ENCODE measurements at places on chromosomes 3 and 15. TPM values are rescaled to one million over a fixed set of nuclear protein-coding genes. Genes with fewer than 3 reads are reported as not detected.
A peak's percentile ranks its signal among the peaks of the same experiment; 100 is the strongest.

CAV3 gene
- total RNA-seq, result not detected

ZSCAN2 gene
- total RNA-seq, result 7.1 TPM

USP50 gene
- total RNA-seq, result not detected

CA12 gene
- 3.3 TPM for total RNA-seq

PLSCR5 gene
- total RNA-seq, result not detected

GREM1 gene
- total RNA-seq, result 42.0 TPM

- no peak for DNase-seq
- H3K27ac ChIP-seq, result no peak overlapping the region
- no peaks in the 10 kb centered on the region for H3K4me1 ChIP-seq
- no peak overlapping the region for H3K4me3 ChIP-seq
These were observed 565.6 kb upstream of the AGTR1 start for GRCh38 chr3:148131990-148132638.

DNA sequence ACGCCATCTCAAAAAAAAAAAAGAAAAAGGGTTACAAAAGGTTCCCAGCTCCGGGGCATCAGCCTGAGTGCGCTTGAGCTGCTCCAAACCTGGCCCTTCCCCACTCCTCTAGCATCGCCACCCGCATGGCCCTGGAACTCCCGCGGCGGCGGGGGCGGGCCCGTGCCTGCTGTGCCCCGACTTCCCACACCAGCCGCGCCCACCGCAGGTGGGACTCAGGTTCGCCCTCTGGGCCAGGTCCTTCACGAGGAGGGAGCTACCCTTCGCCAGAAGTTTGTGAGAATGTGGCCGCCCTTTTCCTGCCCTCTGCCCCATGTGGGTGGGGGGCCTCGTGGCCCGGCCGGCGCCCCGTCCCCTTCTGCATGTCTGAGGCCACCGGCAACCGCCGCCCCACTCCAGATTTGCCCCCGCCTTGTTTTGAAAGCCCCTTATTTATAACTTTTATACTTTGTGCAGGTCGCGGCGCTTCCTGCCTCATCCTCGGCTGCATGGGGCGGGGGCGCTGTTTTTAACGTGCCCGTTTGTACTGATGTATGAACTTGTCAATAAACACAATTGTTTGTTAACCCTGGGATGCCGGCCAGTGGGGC, 507 bp upstream of the JMJD7 start:
- peak overlapping the region; percentile 79 for H3K4me3 ChIP-seq
- peak overlapping the region; percentile 90 for H3K27ac ChIP-seq
- no peak for DNase-seq

GRCh38 chr3:145604851-145605250, 556.1 kb downstream of the PLOD2 start:
- no peak for DNase-seq
- H3K4me1 ChIP-seq, result no peaks in the 10 kb centered on the region
- H3K27ac ChIP-seq, result no peak overlapping the region
- H3K4me3 ChIP-seq, result no peak overlapping the region
- no peaks in the 10 kb centered on the region for H3K27me3 ChIP-seq
- no peaks in the 10 kb centered on the region for H3K36me3 ChIP-seq

- H3K27me3 ChIP-seq, result no peaks in the 10 kb centered on the region
- no peak overlapping the region for H3K4me3 ChIP-seq
- peaks cover 28% of the 10 kb centered on the region for H3K36me3 ChIP-seq
- DNase-seq, result no peak
- no peak overlapping the region for H3K27ac ChIP-seq
These were observed 47.3 kb downstream of the ITGB5 start for GRCh38 chr3:124839896-124840295.

DNA sequence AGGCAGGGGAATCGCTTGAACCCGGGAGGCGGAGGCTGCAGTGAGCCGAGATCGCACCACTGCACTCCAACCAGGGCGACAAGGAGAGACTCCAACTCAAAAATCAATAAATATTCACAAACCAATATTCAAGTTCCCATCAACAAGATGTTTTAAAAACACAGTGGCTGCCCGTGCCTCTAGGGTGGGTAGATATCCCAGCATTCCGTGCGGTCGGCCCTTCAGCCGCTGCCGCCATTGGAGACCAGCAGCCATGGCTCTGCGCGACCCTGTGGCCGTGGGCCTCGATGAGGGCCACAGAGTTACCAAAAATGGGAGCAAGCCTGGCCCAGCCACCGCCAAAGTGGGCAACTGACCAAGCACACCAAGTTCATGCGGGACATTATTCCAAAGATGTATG, 6.7 kb downstream of the ULK4 start:
- H3K4me1 ChIP-seq, result no peaks in the 10 kb centered on the region
- H3K27ac ChIP-seq, result no peak overlapping the region
- H3K27me3 ChIP-seq, result no peaks in the 10 kb centered on the region
- no peaks in the 10 kb centered on the region for H3K36me3 ChIP-seq

DNA sequence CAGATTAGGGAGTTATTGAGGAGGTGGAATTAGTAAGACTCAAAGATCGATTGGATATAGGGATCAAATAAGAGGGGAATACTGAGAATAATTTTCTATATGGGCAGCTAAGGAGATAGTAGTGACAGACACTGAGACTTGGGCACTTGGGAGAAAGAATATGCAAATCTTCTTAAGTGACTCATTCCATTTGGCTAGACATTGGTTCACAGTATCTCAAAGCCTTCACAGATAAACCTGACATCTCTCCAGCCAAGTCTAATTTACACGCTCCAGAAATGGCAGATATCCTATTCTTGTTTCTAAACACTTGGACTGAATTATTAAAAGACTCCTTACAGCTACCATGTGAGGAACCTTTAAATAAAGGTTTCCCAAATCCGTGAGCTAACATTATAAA, 104.6 kb upstream of the ADAMTS9 start:
- no peak overlapping the region for H3K4me3 ChIP-seq
- H3K27ac ChIP-seq, result no peak overlapping the region
- no peak for DNase-seq
- no peaks in the 10 kb centered on the region for H3K27me3 ChIP-seq
- H3K4me1 ChIP-seq, result peaks cover 11% of the 10 kb centered on the region
- H3K36me3 ChIP-seq, result no peaks in the 10 kb centered on the region

GRCh38 chr15:67303490-67304363, 49.1 kb downstream of the IQCH start:
- H3K4me1 ChIP-seq, result peaks cover 11% of the 10 kb centered on the region
- H3K27ac ChIP-seq, result no peak overlapping the region
- no peaks in the 10 kb centered on the region for H3K36me3 ChIP-seq

DNA sequence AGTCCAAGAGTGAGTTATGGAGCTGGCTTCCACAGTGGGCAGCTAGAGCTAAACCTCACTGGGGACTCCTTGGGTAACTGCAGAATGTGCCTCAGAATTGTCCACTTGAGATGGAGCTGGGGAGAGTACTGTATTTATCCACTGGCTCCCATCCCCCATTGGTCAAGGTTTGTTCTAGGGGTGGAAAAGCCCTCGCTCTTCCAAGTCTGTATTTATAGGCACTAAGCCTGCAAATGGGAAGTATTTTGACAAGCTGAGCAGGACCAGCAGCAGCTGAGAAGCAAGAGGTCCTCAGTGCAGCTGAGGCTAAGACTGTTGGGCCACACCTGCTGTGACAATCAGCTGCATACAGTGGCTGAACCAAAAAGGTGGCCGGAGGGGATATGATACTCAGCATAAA, 5.8 kb downstream of the USP13 start:
- peaks cover 14% of the 10 kb centered on the region for H3K4me1 ChIP-seq
- DNase-seq, result no peak
- H3K27ac ChIP-seq, result no peak overlapping the region
- H3K4me3 ChIP-seq, result no peak overlapping the region

All from esophagus muscularis mucosa (tissue), 4 donors.